ENCODE measurements at places on chromosomes 2 and 18. TPM values are rescaled to one million over a fixed set of nuclear protein-coding genes. Genes with fewer than 3 reads are reported as not detected.

CELF4 gene
- total RNA-seq, result not detected

CCDC141 gene
- total RNA-seq, result under 0.01 TPM

CDH2 gene
- 33.7 TPM for total RNA-seq

PTPRN gene
- total RNA-seq, result 57.0 TPM
